ENCODE measurements at places on chromosomes 11 and 22.

- no peak for DNase-seq
Measured at GRCh38 chr11:118610773-118611432, 3.5 kb downstream of the PHLDB1 start.

DNA sequence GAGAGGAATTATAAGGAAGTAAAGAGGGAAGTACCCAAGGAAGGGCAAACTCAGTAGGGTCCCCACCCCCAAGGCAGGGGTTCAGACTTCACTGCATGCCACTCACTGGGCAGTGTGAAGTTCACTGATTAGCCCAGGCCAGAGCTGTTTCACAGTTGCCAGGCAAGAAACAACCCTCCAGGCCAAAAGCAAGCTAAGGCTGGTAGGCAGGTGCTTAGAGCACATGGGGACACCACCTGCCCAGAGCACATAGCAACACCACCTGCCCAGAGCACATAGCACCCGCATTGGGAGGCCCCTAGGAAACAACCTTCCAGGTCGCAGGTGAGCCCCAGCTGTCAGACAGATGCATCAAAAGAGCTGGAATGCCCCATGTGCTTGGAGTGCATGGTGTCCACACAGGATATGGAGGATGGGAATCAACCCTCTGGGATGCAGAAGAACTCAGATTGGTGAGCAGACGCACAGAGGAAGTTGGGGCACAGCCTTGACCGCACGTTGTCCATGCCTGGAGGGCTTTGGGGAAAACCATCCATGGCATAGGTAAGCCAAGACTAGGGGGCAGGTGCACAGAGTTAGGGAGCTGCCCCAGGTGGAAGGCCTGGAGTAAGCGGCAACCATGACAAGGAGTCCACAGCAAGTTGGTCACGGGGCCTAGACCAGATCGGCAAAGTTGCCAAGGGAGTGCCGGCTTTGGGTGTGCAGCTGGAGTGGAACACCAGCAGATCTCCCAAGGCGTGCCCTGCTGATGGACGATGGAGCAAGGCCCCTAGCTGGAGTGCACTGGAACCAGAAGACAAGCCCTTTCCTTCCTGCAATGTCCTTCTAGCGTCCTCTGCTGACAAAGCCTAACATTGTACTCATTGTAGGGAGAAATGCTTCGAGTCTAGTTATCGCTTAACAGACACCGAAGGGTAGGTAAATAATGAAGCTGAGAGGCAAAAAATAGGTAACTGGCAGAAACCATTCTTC lies 7.8 kb upstream of the TMEM216 start:
- DNase-seq = no peak

- DNase-seq = no peak
Measured at GRCh38 chr11:78180751-78181150, 7.7 kb downstream of the KCTD21 start.

- no peak for DNase-seq
Measured at GRCh38 chr22:36301851-36302250, 48.9 kb downstream of the APOL1 start.

- no peak for DNase-seq
Measured at GRCh38 chr11:123211981-123212380, 16.9 kb upstream of the CLMP start.

DNA sequence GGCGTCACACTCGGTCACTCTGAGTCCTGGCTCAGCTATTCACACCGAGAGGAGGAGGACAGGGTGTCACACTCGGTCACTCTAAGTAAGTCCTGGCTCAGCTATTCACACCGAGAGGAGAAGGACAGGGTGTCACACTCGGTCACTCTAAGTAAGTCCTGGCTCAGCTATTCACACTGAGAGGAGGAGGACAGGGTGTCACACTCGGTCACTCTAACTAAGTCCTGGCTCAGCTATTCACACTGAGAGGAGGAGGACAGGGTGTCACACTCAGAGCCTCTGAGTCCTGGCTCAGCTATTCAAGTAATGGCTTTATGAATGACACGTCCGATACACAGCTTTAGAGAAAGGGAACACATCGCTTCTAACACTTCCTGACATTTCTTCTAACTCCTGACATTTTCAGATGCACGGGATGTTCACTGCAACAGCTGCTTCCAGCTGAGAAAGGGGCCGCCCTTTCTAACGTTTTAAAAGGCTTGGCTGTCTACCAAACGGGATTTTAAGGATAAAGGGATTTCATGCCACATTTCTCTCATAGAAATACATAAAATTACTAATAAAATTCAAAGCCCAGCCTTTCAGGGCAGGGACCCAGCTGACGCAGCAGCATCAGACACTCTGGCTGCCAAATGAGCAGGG lies 28.1 kb downstream of the DRD4 start:
- DNase-seq = no peak

DNA sequence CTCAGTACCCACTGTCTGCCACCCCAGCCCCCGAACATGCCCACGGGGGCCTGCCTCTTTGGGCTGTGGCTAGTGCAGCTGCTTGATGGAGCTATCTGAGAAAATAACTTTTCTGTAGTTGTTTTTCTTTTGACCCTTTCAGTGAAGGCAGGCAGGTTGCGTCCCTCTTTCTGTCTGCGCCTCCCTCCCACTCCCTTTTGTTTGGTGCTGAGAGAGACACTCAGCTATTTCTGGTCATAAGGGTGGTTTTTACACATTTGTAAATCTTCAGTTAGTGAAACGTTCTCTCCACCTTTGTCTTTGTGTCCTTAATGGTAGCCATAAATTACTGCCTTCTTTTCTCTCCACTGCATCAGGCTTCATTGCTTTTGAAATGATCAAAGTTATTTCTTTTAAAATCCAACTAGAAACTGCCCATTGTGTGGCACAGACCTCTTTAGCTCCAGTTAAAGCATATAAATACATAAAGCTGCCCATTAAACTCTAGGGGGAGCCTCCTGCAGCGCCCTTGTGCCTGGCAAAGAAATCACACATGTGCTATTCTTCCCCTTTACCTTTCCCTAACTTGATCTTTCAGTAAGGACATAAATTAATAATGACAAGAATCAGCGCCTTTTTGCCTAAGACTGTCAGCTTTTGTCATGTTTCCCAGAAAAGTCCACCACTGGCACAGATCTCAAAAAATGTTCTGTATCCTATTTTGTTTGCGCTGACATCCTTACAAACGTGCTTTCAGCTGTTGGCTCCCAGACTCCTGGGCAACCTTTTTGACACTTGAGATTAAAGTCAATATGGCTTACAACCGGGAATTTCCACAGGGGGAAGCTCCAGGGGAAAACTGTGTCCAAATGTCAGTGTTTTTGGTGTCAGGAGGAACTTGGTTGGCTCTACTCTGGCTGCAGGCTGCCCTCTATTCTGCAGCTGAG lies 1.7 kb upstream of the SCUBE2 start:
- no peak for DNase-seq

- DNase-seq = no peak
Measured at GRCh38 chr22:43377548-43377895, 34.3 kb upstream of the MPPED1 start.

GRCh38 chr22:48239461-48240147 lies 1477.2 kb downstream of the TBC1D22A start:
- DNase-seq = no peak

DNA sequence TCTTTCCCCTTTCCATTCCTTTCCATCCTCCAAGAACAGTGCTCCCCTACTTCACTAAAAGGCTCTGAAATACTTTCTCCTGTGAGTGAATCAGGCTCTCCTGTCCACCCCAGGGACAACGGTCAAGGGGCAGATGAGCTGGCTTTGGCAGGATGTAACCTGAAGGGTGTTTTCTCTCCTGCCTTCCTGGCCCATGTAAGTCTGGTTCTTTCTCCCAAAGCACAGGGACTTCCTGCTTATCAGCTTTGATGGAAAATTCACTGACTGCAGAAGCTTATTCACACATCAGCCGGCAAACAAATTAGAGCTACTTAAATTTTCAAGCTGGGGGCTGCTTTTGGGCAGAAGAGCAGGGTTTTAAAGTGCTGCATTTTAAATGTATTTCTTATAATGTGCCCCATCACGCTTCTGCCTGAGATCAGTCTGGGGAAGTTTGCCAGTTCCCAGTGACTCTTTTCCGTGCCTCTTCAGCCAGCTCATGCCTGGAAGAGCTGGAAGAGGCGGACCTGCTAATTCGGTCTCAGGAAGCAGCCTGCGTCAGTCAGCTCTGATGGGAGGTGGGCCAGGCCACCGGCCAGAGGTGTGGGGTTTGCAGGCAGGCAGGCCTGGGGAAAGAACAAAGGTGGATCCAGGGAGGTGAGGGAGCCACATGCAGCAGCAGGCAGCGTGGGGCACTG lies 140.4 kb upstream of the TBCEL start:
- DNase-seq = no peak

DNA sequence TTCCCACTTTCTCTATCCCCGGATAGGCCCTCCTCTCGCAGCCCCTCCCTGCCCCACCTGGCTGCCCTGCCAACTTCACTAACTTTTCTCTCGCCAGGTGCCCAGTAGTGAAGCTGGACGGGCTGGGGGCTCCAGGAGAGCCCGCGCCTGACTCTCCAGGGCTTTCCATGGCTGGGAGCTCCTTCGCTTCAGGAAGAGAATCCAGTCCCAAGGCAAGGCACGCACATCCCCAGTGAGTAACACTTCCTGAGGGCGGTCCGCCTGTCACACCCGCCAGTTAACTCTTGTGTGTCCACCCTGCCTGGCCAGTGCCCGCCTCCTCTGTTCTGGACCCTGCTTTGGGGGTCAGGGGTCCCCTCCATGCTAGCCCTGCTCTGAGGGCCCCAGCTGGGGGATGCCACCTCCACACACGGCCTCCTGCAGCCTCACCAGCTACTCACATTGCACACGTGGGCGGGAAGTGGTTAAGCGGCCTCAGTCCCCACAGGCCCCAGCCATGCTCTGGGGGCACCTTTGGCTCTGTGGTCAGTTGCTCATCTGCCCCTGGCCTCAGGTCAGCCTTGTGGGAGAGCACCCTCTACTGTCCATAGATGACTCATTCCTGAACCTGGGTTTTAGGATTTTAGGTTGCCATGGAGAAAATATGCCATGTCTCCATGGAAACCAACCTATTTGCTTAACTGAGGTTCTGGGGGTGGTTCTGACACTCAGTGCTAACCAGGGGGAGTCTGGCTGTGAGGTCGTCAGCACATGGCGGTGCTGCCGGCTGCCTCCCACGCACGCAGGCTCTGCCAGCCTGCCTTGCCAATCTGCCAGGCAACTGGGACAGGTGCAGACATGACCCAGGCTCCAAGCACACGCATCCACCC lies at the start of gene RIN1:
Gene RIN1 (minus strand): TSS at position 201 of the 869 bp plus-strand sequence. CDS start 32 bp downstream, at position 169.
- peak; percentile 75 for DNase-seq

DNA sequence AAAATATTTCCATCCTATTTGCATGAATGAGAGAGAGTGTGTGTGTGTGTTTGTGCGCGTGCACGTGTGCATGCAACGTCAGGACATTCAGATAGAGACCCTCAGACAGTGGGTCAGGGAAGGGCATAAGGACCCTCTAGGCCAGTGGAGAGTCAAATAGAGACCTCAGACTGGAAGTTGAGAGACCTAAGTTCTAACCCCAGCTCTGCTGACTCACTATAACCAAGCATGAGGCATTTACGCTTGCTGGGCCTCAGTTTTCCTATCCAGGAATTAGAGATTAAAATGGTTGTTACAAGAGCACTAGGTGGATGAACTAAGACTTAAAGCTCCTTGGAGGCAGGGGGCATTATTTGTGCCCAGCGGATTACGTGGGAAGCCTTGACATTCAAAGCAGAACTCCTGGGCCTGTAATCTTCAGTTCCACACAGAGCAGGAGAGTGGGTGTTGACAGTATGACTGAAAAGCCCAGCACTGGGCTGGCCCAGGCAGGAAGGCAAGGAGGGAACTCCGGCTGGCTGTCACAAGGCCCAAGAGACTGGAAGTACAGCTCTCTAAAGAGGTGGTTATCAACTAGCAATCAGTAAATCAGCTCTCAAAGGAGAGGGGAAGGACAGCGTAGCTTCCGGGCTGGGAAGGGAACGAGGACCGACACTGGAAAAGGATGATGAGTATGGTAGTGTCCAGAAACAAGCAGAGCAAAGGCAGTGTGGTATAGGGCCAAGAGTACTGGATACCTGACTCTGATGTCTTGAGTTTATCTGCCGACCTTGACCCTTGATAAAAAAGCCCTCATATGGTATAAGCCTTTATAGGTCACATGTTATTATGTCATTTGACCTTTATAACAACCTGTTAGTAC lies 9.2 kb downstream of the RHOG start:
- DNase-seq = no peak

- DNase-seq = no peak
Measured at GRCh38 chr11:57680552-57680874, 12.6 kb downstream of the ZDHHC5 start.

- no peak for DNase-seq
Measured at GRCh38 chr11:88345408-88345807, 7.9 kb upstream of the CTSC start.

DNA sequence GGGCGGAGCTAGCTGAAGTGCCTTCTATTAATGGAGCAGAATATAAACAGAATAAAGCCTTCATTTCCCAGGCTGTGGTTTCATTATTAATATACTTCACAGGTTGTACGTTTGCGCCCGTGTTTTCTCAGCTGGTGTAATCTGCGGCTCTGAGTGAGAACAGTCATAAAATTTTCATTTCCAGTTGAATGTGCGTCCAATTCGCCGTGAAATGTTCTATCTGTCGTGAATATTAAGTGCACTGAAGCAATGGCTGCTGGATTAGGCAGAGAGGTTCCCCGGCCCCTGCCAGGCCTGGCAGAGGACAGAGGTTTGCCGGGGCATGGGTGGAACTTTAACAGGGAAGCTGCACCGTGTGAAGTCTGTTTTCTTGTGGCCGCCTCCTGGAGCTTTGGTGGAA lies 874.4 kb downstream of the NTM start:
- no peak for DNase-seq

DNA sequence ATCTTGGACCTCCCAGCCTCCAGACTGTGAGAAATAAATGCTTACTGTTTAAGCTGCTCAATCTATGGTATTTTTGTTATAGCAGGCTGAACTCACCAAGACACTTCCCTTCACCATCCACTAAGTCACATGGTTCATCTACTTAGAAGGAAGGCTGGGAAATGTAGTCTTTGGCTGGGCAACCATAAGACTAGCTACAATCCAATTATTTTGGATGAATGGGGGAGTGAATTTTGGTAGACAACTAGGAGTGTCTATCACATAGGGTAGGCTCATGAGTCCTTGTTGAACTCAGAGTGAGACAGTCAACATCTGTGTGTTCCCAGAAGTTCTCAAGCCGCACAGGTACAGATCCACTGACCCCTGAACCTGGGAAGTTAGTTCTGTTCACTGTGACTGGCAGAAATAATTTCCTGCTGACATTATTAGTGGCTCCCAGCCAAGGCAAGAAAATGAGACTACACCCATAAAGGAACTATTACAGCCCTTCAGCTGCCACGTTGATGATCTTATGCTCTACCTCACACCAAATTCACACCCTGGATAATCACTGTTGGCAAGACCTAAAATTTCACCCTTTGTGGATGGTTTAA lies 3.1 kb upstream of the SLC35C1 start:
- no peak for DNase-seq

- DNase-seq = peak; percentile 71
Measured at GRCh38 chr11:18721561-18722292, 4.3 kb downstream of the IGSF22 start.
